ENCODE measurements at places on chromosomes 2 and 18.

DNA sequence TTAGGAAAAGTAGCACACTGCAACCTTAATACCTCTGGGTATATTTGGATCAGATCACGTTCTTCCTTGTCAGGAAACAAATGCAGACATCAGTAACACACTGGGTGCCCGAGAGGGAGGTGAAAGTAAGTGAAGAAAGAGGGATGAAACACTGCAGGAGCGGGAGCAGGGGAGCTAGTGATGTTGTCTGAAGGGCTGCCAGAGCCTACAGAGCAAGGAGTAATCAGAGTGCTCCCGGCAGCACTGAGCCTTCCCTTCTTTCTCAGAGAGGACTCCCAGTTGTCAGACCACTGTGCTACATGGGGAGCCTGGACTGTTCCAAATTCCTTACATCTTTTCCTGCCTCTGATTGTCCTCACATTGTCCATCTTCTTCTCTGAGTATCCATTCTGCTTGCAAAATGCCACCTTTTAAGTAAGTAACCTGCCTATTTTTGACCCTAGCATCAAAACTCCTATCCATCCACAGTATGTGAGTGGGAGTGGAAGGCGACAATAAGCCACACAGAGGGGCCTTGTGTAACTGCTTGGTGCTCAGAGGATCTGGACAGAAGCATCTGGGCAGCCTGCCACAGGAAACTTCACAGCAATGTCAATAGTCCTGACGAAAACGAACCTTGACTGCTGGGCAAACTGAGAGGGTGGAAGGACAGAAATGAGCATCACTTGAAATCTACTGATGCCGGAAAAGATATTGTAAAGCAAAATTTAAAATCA lies 10.8 kb upstream of the NAB1 start:
- no peak for DNase-seq

GRCh38 chr18:51622702-51623101 lies 425.2 kb upstream of the MEX3C start:
- no peak for DNase-seq

DNA sequence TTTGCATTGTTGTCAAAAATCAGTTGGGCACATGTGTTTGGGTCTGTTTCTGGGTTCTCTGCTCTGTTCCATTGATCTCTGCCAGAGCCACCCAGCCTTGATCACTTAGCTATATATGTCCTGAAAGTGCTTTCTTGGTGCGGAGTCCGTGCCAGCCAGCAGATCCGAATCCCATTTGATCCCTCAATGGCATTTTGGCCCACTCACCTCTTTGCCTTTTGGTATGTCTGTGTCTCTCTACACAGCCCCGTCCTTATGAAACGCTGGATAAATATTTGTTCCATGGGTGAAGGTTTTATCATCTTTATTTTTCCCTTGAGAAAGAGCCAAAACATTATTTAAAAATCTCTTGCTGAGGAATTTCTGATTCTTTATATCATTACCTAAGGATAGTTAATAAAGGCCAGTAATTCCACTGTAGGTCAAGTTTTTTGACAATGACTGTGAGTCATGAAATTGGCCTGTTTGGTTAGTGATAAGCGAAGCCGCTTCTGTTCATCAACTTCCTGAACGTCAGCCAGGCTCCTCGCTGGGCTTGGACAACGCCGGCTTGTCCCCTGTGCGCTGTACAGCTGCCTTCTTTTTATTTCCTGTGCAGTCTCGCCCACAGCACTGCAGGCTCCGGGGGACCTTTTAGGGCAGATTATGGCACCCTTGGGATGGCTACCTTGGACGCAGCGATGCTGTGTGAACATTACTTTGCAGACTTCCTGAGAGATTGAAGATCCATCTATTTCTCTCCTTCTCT lies 24.9 kb downstream of the MTCL1 start:
- no peak for DNase-seq

- DNase-seq = no peak
Measured at GRCh38 chr2:5125017-5125730, 567.0 kb upstream of the SOX11 start.

- no peak for DNase-seq
Measured at GRCh38 chr2:152600697-152601096, 116.6 kb downstream of the PRPF40A start.

DNA sequence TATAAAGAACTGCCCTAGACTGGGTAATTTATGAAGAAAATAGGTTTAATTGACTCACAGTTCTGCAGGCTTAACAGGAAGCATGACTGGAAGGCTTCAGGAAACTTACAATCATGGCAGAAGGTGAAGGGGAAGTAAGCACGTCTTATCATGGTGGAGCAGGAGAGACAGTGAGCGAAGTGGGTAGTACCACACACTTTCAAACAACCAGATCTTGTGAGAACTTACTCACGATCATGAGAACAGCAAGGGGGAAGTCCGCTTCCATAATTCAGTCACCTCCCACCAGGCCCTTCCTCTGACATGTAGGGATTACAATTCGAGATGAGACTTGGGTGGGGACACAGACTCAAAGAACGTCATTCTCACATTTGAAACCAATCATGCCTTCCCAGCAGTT lies 260.1 kb upstream of the FAM98A start:
- DNase-seq = no peak

- no peak for DNase-seq
Measured at GRCh38 chr2:33000986-33001385, 54.2 kb downstream of the LTBP1 start.

- DNase-seq = no peak
Measured at GRCh38 chr2:133200684-133201421, 367.4 kb downstream of the NCKAP5 start.

- no peak for DNase-seq
Measured at GRCh38 chr18:69843015-69843414, 104.7 kb downstream of the CD226 start.

DNA sequence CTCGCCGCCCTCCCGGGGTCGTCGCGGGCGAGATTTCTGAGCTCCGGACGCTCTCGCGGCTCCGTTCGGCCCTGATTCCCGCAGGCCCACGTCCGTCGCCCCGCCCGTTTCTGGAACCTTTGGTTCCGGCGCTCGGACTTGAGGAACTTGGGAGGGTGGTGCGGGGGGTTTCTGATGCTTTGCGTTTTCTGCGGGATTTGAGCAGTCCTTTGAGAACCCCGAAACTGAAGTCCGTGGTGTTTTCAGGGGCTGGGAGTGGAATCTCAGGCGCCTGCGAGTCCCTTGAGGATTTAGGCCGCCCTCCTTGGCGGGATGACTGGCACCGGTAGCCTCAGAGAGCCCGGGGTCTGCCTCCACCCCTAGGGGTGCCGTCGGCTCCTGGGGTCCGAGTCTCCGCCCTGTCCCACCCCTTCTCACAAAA lies 336 bp downstream of the THNSL2 start:
- DNase-seq = no peak

DNA sequence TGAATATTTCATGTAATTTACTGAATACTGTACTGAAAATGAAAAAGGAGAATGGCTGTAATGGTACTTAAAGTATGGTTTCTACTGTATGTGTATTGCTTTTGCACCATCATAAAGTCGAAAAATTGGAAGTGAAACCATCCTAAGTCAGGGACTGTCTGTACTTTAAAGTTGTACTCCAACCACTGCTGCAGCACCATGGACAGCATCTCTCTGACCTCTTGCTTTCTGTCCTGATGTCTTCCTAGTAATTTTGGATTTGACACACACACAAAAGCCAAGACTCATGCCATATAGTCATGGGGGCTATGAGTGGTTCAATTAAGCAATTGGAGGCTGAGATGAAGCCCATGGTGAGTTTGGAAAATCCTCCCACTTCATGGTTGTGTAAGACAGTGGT lies 256.3 kb upstream of the PKDCC start:
- DNase-seq = no peak

DNA sequence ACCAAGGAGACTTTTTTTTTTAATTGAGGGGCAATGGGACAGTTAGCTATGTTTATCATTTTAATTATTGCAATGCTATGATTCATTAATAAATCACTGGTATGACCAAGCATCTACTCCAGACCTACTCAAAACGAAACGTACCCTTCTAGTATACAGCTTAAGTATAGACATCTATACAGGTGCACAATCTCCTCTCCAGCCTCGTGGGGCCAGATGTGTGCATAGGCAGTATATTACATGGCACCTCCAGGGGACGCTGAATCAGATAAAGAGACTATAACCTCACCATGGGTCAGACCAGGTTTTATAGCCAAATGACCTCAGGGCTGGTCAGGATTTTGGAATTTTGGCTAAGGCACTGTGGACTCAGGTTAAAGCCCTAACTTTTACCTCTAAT lies 86.6 kb downstream of the SS18 start:
- no peak for DNase-seq

DNA sequence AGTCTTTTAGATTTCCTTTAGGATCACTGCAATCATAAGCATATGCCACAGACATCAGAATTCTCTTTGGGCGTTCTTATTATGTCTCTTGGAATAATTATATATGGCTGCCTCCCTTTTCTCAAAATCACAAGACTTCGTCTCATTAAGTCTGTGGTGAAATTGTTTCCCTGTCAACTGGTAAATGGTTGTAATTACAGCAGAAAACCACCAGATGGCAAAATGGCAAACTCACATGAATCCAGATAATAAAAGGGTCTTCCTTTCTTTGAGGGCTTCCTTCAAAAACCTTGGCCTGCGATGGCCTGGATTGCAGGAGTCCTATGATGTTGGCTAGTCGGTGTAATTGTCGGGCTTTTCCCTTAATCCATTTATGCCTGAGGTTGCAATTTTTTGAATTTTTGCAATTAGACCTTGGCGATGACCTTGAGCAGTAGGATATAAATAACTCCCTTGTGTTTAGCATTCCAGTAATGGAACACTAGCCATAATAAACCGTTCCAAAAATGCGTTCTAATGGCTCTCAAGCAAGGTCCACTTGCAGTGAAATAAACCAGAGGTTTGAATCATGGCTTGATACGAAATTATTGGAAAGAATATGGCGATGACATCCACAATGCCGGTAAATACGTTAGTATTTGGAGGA lies 656.4 kb downstream of the MBD2 start:
- no peak for DNase-seq

DNA sequence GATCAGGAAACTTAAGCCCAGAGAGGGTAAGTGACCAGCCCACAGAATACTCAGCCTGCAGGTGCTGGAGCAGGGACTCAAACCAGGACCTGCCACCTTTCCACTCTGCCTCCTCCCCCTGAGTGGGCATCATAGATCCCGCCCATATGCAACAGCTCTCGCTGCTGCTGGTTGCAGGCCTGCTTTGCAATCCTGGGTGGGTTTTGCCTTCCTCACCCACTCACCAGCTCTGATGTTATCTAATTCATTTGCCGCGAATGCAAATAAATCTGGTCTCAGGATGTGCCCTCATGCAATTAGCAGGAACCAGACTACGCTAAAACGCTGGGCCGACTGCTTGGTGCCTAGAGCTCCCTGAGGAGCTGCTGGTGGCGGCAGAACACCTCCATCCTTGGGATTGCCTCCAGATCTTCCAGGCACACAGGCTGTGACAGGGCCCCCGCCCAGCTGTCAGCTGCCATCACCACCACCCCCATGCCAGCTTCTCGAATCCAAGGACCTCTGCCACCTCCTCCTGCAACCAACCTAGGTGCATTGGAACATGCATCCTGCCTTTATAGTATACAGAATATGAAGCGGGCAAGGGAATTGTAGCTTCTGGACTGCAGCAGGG lies 28.8 kb downstream of the CNGA3 start:
- DNase-seq = no peak

- no peak for DNase-seq
Measured at GRCh38 chr2:98327776-98328175, 18.5 kb upstream of the CNGA3 start.

DNA sequence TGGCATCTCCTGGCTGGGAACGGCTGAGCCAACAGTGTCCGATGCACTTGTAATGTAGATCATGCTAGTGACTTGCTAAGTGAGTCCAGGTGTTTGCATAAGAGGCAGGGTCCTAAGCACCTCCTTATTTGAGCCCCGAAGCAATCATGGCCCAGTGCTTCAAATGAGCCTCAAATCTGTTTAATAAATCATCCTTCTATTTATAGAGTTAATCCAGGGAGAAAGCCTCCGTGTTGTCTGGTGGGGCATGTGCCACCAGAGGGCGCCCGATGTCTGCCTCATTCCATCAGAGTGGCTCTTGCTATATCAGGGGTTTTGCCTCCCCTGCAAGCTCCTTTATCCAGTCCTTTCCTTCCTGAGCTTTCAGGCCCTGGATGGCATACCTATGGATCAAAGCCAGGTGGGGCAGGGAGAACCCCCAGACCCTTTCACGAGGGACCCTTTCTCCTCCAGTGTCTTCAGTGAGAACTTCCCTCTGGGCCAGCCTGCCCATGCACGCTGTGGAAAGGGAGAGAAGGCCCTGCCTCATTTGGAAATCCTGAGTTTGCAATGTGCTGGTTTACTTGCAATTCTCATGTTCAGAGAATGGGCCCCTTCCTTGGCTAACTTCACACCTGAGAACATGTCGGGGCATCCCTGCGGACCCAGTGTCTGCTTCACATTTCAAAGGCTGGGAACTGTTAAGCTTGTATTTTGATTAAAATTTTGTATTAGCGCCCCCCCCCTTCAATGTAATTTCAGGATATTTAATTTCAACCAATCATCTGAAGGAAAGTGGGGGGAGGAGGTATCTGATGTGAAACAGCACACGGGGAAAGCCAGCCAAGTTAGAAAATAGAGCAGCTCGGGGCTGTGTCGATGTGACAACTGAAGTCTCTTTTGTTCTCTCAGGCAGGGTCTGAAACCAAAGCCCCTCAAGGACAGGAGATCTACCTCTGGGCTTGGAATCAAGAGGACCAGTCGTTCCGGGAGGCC lies 39.7 kb downstream of the RDH14 start:
- peak; percentile 44 for DNase-seq

GRCh38 chr2:138058427-138058826 lies 94.2 kb downstream of the HNMT start:
- no peak for DNase-seq

- DNase-seq = no peak
Measured at GRCh38 chr2:48049371-48049770, 143.1 kb upstream of the FBXO11 start.

- no peak for DNase-seq
Measured at GRCh38 chr18:2411381-2411960, 159.8 kb downstream of the METTL4 start.

DNA sequence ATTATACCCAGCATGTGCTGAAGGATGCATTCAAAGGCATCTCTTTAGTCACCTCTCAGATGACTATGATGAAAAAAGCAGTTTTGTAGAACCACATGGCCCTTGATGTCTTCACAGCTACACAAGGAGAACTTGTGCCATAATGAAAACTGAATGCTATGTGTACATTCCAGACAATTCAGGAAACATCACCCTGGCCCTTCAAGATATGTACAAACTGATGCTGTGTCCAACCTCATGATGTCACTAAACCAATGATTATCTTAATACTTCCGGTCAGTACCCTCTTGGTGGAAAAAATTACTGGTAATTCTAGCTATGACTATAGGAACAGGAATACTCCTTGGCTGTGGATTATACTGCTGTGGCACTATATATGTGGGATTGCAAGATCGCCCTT lies 20.0 kb downstream of the DUSP11 start:
- no peak for DNase-seq

GRCh38 chr2:134429886-134430285 lies 176.0 kb downstream of the MGAT5 start:
- DNase-seq = no peak

DNA sequence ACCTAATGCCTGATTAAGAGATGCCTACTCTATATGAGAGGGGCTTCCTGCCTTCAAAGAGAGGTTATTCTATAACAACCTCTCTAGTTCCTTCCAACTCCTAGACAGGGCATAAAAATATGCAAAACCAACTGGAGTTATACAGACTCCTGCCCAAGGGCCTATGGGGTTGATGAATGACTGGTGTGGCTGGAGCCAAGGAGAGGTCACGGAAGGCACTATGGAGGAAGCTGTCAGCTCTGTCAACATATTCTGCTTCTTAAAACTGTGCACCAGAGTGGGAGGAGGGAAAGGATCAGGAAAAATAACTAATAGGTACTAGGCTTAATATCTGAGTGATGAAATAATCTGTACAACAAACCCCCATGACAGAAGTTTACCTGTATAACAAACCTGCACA lies 120.9 kb upstream of the CDC42EP3 start:
- no peak for DNase-seq

Measured in stimulated activated CD8-positive, alpha-beta memory T cell treated with anti-CD3 and anti-CD28 coated beads, Interleukin-7, amount 100 ng/mL, for 1 hour (primary cell).